ENCODE measurements at places on chromosomes 11 and 22.

DNA sequence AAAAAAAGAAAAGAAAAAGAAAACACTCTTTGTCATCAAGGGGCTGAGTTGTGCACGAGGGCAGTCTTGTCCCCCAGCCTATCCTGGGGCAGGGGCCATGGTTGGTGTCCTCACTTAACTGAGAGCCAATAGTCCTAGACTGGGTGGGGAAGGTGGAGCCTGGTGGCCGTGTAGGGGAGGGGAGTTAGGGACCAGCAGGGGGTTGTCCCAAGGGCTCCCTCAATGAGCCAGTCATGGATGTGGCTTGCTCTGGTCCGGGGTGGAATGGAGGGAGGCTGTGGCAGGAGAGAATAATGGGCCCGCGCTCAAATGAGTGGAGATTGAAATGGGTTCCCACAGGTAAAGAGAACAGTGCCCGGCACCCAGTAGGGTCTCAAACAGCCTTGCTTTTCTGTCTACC is 46.2 kb downstream of the CACNA1I start:
- DNase-seq, result no peak

DNA sequence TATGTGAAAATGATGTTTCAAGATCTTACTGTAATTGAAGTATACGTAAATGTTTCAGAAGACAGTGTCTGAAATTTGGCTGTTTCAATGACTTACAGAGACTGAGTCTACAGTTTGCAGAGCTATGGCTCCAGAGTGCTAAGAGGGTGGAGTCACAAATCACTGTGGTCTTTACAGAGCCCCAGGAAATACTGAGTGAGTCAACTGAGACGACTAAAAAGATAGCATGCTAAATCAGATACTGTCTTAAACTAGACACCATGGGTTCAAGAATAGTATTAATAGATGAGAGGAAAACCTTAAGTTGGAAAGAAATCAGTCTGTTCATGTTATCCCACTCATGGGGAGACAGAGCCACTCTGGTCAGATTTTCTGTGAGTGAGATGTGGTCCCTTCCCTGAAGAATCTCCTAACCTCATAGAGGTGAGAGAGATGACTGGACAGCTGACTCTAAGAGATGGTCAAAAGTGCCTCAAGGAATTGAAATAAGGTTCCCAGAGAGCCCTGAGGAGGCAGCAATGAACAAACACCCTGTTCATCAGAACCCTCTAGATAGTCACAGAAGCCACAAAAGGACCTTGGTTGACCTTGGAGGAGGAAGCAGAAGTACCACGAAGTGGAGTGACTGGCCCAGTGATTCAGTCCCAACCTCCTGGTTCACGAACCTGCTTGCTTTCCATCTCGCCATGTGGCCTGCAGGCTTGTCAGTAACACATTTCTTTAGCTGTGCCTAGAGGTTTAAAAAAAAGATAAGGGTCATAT is 30.2 kb downstream of the C11orf91 start:
- no peak for DNase-seq

DNA sequence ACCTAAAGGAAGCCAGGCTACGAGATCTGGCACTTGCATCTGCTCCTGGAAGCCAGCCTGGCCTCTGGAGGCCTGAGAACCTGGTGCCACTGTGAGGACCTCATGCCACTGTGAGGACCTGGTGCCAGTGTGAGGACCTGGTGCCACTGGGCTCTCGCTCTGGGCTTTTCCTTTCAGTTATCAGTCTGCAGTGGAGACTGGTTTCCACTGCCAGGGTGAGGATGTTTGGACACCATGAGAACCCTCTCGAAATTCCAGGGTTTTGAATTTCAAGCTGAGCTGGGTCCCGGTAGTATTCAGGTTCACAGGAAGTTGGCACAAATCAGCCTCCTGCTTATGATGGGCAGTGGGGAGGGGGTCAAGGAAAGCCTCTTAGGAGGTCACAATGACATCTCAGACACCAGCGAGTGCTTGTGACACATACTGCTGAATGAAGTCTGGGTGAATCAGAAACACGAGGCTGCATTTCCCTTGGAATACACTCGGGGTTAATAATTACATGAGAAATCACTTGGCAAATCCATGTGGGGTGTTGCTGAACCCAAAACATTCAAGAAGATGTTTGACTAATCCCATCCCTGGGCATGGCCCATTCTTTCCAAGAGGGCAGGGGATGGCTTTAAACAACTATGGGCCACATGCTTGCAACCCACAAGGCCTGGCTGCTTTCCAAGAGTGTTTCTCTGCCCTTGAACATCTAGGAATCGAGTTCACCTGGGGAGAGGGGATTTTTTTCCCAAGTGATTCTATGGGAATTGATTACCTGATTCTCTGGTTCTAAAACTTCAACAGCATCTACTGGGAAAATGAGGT is 60.2 kb downstream of the LINC01488 start:
- no peak for DNase-seq

GRCh38 chr22:47457021-47457420 is 694.6 kb downstream of the TBC1D22A start:
- DNase-seq, result no peak

GRCh38 chr11:64391839-64392238 is 32.9 kb downstream of the RPS6KA4 start:
- no peak for DNase-seq

- no peak for DNase-seq
Measured at GRCh38 chr11:2728663-2729332, 29.0 kb upstream of the KCNQ1OT1 start.
